Breast epithelium (tissue), 4 donors: ENCODE measurements at places on chromosomes 5 and 9. TPM values are rescaled to one million over a fixed set of nuclear protein-coding genes. Genes with fewer than 3 reads are reported as not detected.

Gene ARHGEF37
- 29.2 TPM for total RNA-seq

Gene DOCK8
- total RNA-seq, result 20.8 TPM

Gene PCDHA13
- total RNA-seq, result 3.5 TPM

Gene NMUR2
- 0.33 TPM for total RNA-seq

Gene OR13J1
- not detected for total RNA-seq

Gene IFNB1
- not detected for total RNA-seq

Gene ARL14EPL
- not detected for total RNA-seq

Gene FRMD3
- total RNA-seq, result 14.1 TPM

Gene ABO
- total RNA-seq, result 2.8 TPM

Gene ENTPD8
- not detected for total RNA-seq

Gene PDLIM4
- 102 TPM for total RNA-seq

Gene RMND5B
- 36.3 TPM for total RNA-seq

Gene DCP2
- total RNA-seq, result 67.0 TPM

Gene ZNF366
- total RNA-seq, result 5.2 TPM

Gene FOXD4L6
- not detected for total RNA-seq

Gene BTNL3
- under 0.01 TPM for total RNA-seq

Gene SOHLH1
- not detected for total RNA-seq
